Ovary (tissue), 10 donors: ENCODE measurements at places on chromosomes 6 and 20. TPM values are rescaled to one million over a fixed set of nuclear protein-coding genes. Genes with fewer than 3 reads are reported as not detected.

GRCh38 chr20:33835615-33836172 is 24.5 kb downstream of the CHMP4B start:
- no peaks in the 10 kb centered on the region for H3K36me3 ChIP-seq
- no peak overlapping the region for H3K27ac ChIP-seq
- no peak for DNase-seq
- no peak overlapping the region for H3K4me3 ChIP-seq

DNA sequence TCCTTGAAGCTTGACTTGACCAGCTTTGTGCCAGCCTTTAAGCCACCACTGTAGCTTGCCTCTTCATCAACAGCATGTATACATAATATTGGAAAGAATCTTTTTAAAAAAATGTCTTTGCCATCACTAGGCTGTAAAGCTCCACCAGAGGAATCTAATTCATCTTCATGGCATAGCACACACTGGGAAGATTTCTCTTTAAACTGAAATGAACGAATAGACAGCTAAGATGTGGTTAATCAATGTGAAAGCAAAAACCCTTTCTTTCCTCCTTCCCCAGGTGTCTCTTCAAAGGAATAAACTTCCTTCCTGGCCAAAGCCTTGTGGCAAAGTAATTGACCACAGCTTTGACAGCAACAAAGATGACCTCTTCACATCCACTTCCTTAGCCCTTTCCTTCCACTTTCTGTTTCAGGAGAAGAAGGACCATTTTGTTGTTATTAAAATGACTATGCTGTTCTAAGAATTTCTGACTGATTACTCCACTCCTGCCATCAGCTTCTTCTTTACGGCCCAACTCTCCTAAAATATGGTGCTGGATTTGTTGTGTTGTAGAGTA is 428.7 kb upstream of the SOX4 start:
- H3K27me3 ChIP-seq: no peaks in the 10 kb centered on the region
- no peaks in the 10 kb centered on the region for H3K36me3 ChIP-seq
- peaks cover 8% of the 10 kb centered on the region for H3K4me1 ChIP-seq
- no peak overlapping the region for H3K4me3 ChIP-seq
- no peak overlapping the region for H3K27ac ChIP-seq

GRCh38 chr20:7926323-7926722 is 13.9 kb downstream of the HAO1 start:
- no peaks in the 10 kb centered on the region for H3K4me1 ChIP-seq
- no peak for DNase-seq
- H3K27me3 ChIP-seq: no peaks in the 10 kb centered on the region
- no peaks in the 10 kb centered on the region for H3K36me3 ChIP-seq

GRCh38 chr6:16925461-16925860 is 164.2 kb upstream of the ATXN1 start:
- H3K4me3 ChIP-seq: no peak overlapping the region
- H3K27me3 ChIP-seq: no peaks in the 10 kb centered on the region
- no peaks in the 10 kb centered on the region for H3K36me3 ChIP-seq
- DNase-seq: no peak

The BMP2 gene
- 2.3 TPM for total RNA-seq
